Effector memory CD8-positive, alpha-beta T cell (primary cell): ENCODE measurements at places on chromosomes 13 and 19.

- no peak for DNase-seq
Observed at GRCh38 chr19:54502518-54503048, at the start of gene LAIR2. TSS of gene LAIR2 (plus strand) at chr19:54502831. CDS start at chr19:54502919, 88 bp downstream.

- DNase-seq, result no peak
Observed at GRCh38 chr13:73248711-73249580, 190.1 kb downstream of the KLF5 start.

GRCh38 chr19:44681992-44682790, 10.9 kb downstream of the CEACAM19 start:
- DNase-seq, result no peak

DNA sequence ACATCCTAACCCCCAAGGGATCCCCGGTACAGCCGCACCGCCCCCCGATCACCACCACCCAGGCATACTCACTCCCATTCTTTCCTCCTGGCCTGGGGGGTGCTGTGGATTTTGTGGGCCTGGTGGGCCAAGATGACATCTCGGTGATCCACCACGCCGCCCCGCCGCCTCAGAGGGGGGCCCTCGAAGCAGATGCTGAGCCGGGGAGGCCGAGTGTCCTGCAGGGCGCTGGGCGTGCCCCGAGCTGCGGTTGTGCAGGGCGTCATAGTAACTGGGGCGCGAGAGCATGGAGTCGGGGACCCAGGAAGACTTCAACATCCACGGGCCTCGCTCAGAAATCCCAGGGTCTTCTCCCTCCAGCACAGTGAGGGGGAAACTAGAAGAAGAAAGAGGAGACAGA, 93.4 kb upstream of the CACNA1A start:
- DNase-seq, result no peak

GRCh38 chr19:46821512-46822409, 28.9 kb downstream of the AP2S1 start:
- peak; percentile 56 for DNase-seq

GRCh38 chr19:7928741-7929701, 3.1 kb upstream of the CTXN1 start:
- peak; percentile 84 for DNase-seq

GRCh38 chr13:44385401-44385800, 11.8 kb downstream of the SERP2 start:
- DNase-seq, result no peak

DNA sequence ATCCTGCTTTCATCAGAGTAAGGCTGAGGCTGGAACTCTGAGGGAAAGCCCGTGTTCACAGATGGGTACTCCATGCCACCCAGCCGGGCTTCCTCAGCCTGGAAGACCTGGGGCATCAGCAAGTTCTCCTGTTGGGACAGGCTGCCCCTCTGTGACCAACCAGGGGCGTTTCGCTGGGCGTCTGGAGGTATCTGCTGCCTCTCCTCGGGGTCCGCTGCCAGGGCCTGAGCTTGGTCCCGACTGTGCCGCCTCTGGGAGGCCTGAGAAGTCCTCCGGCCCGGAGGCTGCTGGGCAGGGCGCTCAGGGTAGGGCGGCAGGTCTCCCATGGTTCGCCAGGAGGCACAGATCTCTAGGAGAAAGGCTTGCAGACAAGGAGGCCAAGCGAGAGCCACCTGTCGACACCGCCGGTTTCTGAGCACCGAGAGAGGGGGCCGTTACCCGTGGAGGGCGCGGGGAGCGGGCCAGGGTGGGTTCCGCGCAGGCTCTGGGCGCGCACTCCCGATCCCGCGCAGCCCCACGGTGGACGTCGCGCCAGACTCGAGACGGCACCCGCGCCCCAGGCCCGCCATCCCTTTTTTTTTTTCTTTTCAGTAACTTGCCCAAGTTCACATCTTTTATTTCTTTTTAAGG, at the start of gene RSPH6A:
Gene RSPH6A (minus strand): TSS at position 458 of the 630 bp plus-strand sequence. CDS start 132 bp downstream, at position 326.
- no peak for DNase-seq

GRCh38 chr13:100128373-100128772, 39.5 kb downstream of the PCCA start:
- DNase-seq, result no peak
